ENCODE measurements at places on chromosomes 6 and 20. TPM values are rescaled to one million over a fixed set of nuclear protein-coding genes. Genes with fewer than 3 reads are reported as not detected.

PBOV1 gene
- not detected for total RNA-seq

GTF3C6 gene
- 106 TPM for total RNA-seq

MAP1LC3A gene
- total RNA-seq: 55.0 TPM

NKX2-2 gene
- not detected for total RNA-seq

RAET1G gene
- 9.9 TPM for total RNA-seq

Measured in RPMI7951 (cell line).